Activated T-cell treated with anti-CD3 and anti-CD28 coated beads, Interleukin-2, amount 50 U/mL, for 4 hours (primary cell): ENCODE measurements at places on chromosomes 2 and 18. TPM values are rescaled to one million over a fixed set of nuclear protein-coding genes. Genes with fewer than 3 reads are reported as not detected.

The TCF23 gene
- not detected for total RNA-seq

The PTPRN gene
- total RNA-seq, result 0.19 TPM

DNA sequence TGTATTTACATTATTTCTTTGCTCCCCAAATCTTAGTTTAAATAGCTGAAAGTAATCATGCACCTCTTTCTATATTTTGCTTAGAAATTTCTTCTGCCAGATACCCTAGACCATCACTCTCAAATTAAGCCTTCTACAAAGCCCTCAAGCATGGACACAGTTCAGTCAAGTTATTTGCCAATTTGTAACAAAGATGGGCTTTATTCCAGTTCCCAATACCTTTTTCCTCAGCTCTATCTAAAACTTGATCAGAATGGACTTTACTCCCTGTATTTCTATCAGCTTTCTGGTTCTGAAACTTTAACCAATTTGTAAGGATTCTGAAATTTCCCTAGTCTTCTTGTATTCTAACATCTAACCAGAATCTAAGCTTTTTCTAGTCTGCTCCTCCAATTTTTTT is 56.6 kb downstream of the SYT4 start:
- DNase-seq, result no peak

The DLX2 gene
- total RNA-seq, result not detected

The ALPP gene
- not detected for total RNA-seq

The ANTXR1 gene
- 0.79 TPM for total RNA-seq
